DND-41 (cell line): ENCODE measurements at places on chromosomes 7 and 10.

GRCh38 chr7:37986908-37987330 is 66.5 kb downstream of the EPDR1 start:
- no peak overlapping the region for H3K4me3 ChIP-seq
- H3K36me3 ChIP-seq = no peaks in the 10 kb centered on the region
- DNase-seq = no peak

- DNase-seq = no peak
- no peak overlapping the region for H3K4me3 ChIP-seq
- H3K27ac ChIP-seq = no peak overlapping the region
Measured at GRCh38 chr10:1659221-1659791, 78.0 kb downstream of the ADARB2 start.

- no peaks in the 10 kb centered on the region for H3K27me3 ChIP-seq
- no peaks in the 10 kb centered on the region for H3K4me1 ChIP-seq
- DNase-seq = no peak
- H3K36me3 ChIP-seq = no peaks in the 10 kb centered on the region; the same call in 1 of the 2 replicates
Measured at GRCh38 chr7:149886018-149886415, 12.2 kb downstream of the ATP6V0E2 start.

DNA sequence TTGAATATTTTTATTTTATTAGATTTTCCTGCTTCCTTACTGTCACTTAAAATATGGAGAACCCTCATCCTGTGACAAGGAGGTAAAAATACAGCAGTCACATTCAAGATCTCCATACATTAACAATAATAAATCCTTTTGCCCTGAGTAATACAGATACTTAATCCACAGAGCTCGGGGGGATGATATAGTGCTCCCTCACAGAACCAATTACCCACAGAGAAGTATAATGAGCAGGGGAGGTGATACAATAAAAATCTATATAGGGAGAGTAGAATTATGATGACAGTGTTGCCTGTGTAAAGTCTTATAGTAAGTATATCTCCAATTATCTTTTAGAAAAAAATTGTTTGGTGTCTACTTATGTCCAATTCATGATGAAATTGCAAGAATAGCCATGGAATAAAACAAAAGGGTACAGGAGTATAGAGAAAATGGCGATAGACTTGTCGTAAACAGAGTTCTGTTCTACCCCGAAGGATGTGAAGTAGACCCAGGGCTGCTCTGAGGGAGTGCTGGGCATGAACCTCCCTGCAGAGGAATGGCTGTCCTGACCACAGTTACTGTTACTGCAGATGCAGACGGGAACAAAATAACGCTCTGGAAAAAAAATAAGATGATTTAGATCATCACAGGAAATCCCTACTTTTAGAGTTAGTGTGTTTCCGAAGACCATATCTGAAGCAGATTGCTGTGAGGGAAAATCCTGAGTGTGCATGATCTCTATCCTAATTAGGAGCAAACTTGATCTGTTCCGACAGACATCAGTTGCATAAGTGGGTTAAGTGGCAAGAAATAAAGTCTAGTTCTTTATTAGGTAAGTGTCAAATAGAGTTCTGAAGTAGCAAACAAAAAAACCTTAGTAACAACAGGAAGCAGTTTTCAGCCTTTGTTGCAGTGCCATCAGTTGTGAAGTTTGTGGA is 123.7 kb downstream of the KAT6B start:
- H3K4me1 ChIP-seq = no peaks in the 10 kb centered on the region
- H3K27me3 ChIP-seq = no peaks in the 10 kb centered on the region
- DNase-seq = no peak
- no peak overlapping the region for H3K27ac ChIP-seq

- no peaks in the 10 kb centered on the region for H3K4me1 ChIP-seq
- H3K4me3 ChIP-seq = no peak overlapping the region
- H3K27ac ChIP-seq = no peak overlapping the region
- no peaks in the 10 kb centered on the region for H3K27me3 ChIP-seq
- no peak for DNase-seq
- H3K36me3 ChIP-seq = peaks cover 35% of the 10 kb centered on the region; the same call in 1 of the 2 replicates
Measured at GRCh38 chr10:103620352-103620740, 126.8 kb downstream of the NEURL1 start.

- H3K36me3 ChIP-seq = no peaks in the 10 kb centered on the region
- no peaks in the 10 kb centered on the region for H3K27me3 ChIP-seq
- H3K27ac ChIP-seq = no peak overlapping the region
- DNase-seq = no peak
Measured at GRCh38 chr7:52260046-52260665, 775.3 kb upstream of the POM121L12 start.
